ENCODE measurements at places on chromosomes 7 and 10. TPM values are rescaled to one million over a fixed set of nuclear protein-coding genes. Genes with fewer than 3 reads are reported as not detected.

CLRN3 gene
- 0.07 TPM for total RNA-seq

FAM24B gene
- total RNA-seq, result 12.1 TPM

ITPRID1 gene
- total RNA-seq, result not detected

GPER1 gene
- 1.4 TPM for total RNA-seq

PRSS37 gene
- not detected for total RNA-seq

PFKFB3 gene
- total RNA-seq, result 154 TPM

BHLHA15 gene
- total RNA-seq, result 0.39 TPM

EGR2 gene
- total RNA-seq, result 0.38 TPM

RET gene
- total RNA-seq, result 0.50 TPM

CALN1 gene
- total RNA-seq, result not detected

RAMP3 gene
- total RNA-seq, result not detected

GRM3 gene
- total RNA-seq, result not detected

KEL gene
- total RNA-seq, result not detected

DKK1 gene
- 387 TPM for total RNA-seq

GARS1 gene
- 167 TPM for total RNA-seq

OPALIN gene
- total RNA-seq, result not detected

NUTM2E gene
- 0.26 TPM for total RNA-seq

MMP21 gene
- not detected for total RNA-seq

PAPOLB gene
- not detected for total RNA-seq

LRIT1 gene
- total RNA-seq, result not detected

AOAH gene
- 0.11 TPM for total RNA-seq

CPA1 gene
- total RNA-seq, result not detected

NPY4R2 gene
- 11.5 TPM for total RNA-seq

ABLIM1 gene
- total RNA-seq, result 56.6 TPM

Measured in A549 treated with dexamethasone at 1 μM for 4 hours (cell line).